ENCODE measurements at places on chromosomes 16 and 17.
A peak's percentile ranks its signal among the peaks of the same experiment; 100 is the strongest.

DNA sequence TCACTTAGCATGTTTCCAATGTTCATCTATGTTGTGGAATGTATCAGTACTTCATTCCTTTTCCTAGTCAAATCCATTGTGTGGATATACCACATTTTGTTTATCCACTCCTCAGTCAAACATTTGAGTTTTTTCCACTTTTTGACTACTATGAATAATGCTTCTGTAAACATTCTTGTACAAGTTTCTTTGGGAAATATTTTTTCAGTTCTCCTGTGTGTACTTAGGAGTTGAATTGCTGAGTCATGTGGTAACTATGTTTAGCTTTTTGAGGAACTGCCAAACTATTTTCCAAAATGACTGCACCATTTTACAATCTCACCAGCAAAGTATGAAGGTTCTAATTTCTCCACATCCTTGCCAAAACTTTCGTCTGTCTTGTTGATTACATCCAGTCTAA is 223.7 kb upstream of the AXIN2 start:
- DNase-seq: peak; percentile 94

GRCh38 chr17:64491034-64491860 is 5.6 kb downstream of the POLG2 start:
- peak; percentile 53 for DNase-seq

- no peak for DNase-seq
These were observed 258.2 kb upstream of the PMFBP1 start for GRCh38 chr16:72430121-72430520.

GRCh38 chr17:79024901-79025737 is 1.1 kb downstream of the C1QTNF1 start:
- no peak for DNase-seq

- DNase-seq: no peak
These were observed 6.2 kb downstream of the SLC13A5 start for GRCh38 chr17:6706996-6707395.

GRCh38 chr17:56978441-56979090 is 635 bp downstream of the SCPEP1 start:
- no peak for DNase-seq

DNA sequence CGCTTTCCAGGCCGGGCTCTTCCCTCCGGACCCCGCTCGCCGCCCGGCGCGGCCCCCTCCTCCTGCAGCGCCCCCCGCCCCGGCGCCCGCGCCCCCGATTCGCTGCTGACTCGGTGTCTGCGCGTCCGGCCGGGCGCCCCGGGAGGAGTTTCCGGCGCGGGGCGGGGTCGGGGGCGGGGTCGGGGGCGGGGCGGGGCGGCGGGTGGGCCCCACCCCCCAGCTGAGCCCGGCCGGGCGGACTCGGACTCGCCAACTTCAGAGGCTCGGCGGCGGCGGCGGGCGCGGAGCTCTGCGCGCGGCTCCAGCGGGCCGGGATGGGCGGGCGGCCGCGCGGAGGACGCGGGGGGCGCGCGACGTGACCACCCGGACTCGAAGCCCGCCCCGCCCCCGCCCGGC is at the start of gene METRNL:
TSS of gene METRNL (plus strand) at position 258 of the 396 bp plus-strand sequence. CDS start 207 bp downstream, outside the sequence.
- DNase-seq: peak; percentile 51

DNA sequence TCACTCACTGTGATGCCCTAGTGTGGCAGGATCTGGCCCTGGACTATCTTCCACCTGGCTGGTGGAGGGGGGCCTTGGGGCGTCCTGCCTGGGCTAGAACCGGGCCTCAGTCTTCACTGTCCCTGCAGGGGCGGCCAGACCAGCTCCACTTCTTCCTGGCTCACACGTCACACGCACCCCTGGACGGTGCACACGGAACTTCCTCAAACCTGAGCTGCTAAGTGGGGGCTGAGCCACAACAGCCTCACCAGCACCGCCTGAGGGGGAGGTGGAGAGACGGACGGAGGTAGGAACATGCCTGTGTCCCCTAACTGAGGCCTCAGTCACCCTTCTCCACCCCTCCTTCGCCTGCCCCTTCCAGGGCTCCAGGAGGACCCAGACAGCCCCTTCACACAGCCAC is 36.6 kb downstream of the TIMM22 start:
- DNase-seq: no peak

- DNase-seq: no peak
These were observed 20.7 kb upstream of the MYLK3 start for GRCh38 chr16:46768809-46769208.

DNA sequence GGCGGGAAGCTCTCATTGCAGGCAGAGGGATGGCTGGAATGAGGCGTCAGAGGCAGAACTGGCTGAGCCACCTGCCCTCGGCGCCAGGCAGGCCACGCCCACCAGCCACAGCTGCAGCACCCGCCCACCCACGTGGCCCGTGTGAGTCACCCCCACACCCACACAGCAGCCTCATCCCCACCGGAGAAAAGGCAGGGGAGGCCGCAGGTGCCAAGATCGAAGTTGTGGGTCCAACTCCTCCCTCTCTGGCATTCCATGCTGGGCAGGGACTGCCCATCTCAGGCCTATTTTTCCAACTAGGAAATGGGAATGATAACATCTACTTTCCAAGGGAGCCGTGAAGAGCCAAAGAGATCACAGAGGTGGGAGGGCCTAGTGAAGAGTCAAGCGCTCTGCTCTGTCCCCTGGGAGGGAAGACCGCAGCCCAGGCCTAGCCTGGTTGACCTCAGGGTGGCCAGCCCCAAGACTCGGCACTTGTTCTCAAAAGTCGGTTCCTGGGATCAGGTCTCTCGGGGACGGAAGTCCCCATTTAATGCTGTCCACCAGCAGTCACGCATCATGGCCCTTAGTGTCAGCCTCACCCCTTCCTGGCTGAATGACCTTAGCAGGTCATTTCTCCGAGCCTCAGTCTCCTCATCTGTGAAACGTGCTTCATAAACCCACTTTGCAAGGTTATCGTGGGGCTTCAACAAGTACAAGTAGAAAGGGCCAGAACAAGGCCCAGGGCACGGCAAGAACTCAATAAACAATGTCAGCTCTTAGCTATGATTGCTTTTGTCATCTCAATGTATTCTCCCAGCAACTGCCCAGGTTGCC is at the start of gene TRPV3:
TSS of gene TRPV3 (minus strand) at position 45 of the 816 bp plus-strand sequence. CDS start 2,962 bp downstream, outside the sequence.
- no peak for DNase-seq

DNA sequence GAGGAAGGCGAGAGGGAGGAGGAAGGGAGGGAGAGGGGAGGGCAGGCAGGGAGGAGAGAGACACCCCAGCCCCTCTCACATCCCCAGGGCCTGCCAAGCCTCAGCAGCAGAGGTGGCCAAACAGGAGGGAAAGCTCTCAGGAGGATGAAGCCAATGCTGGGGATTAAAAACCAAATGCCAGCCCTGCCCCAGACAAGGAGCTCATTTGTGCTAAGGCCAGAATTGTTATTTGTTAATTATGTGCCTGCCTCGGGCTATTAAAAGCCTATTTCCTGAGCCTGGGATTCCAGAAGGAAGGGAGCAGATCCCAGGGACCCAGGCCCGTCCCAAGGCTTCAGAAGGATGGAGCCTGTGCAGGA is 27.9 kb upstream of the GINS2 start:
- DNase-seq: no peak

DNA sequence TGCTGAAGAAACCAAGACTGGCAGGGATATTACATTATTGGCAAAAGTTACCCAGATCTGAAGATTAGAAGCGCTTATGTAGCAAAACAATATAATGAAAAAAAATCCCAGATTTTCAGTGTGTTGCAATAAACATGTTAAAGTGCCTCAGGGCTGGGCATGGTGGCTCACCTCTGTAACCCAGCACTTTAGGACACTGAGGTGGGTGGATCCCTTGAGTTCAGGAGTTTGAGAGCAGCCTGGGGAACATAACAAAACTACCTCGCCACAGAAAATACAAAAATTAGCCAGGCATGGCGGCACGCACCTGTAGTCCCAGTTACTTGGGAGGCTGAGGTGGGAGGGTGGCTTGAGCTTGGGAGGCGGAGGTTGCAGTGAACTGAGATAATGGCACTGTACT is 6.8 kb downstream of the ZNF207 start:
- DNase-seq: no peak

GRCh38 chr16:23401139-23401538 is 51.9 kb downstream of the COG7 start:
- DNase-seq: no peak

DNA sequence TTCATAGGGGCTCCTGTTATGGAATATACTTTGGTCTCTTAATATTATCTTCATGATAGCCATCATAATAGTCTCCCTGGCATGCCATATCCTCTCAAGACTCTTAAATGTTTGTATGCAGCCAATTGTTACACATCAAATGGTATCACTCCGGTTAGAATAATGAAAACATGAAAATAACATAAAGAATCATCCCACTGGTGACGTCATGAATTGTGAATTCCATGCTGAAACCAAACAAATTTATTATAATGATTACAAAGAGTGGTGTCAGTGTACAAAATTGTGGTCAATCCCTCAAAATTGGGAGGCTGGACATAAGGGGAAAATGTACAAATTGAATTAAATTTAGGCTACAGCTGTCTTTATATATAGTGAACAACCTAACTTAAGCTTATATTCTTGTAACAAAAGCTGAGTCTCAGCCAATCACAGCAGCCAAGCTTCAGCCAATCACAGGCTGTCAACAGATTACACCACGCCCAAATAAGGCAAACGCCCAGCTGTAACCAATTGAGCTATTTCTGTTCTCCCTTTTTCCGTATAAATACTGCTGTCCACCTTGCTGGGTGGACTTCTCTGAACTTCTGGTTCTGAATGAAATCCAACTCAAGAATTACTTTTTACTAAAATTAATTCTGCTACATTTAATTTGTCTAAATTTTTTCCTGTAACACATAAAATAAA is 156.1 kb downstream of the CHD9NB start:
- DNase-seq: no peak

GRCh38 chr16:68744744-68745280 is 7.7 kb downstream of the CDH1 start:
- no peak for DNase-seq

DNA sequence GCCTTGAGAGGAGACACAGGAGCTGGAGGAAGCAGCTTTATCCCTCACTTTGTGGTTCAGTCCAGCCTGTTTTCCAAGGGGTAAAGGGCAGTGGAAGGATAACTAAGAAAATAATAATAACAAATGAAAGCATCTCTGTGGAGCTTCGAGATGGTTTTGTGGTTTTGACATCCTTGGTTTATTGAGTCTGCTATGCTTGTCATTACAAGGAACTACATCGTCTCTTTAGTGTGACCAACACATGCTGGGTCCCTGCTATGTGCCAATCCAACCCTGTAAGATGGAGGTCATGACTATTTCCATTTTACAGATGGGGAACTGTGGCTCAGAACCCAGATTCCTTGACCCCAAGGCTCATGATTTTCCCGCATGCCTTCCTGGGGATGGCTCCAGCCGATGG is 124.8 kb downstream of the MRM1 start:
- no peak for DNase-seq

DNA sequence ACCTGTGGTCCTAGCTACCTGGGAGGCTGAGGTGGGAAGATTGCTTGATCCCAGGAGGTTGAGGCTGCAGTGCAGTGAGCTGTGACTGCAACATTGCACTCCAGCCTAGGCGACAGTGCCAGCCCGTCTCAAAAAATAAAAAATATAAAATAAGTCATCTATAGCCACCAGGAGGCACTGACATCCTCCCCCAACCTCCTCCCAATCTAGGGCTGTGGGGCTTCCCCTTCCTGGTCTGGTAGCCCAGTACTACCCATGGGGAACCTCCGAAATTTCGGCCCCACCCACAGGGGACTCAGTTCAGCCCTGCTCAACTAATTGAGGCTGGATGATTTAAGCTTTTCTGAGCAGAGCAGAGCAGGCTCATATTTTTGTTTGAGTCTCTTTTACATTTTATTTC is 3.2 kb downstream of the ZSCAN10 start:
- DNase-seq: no peak

DNA sequence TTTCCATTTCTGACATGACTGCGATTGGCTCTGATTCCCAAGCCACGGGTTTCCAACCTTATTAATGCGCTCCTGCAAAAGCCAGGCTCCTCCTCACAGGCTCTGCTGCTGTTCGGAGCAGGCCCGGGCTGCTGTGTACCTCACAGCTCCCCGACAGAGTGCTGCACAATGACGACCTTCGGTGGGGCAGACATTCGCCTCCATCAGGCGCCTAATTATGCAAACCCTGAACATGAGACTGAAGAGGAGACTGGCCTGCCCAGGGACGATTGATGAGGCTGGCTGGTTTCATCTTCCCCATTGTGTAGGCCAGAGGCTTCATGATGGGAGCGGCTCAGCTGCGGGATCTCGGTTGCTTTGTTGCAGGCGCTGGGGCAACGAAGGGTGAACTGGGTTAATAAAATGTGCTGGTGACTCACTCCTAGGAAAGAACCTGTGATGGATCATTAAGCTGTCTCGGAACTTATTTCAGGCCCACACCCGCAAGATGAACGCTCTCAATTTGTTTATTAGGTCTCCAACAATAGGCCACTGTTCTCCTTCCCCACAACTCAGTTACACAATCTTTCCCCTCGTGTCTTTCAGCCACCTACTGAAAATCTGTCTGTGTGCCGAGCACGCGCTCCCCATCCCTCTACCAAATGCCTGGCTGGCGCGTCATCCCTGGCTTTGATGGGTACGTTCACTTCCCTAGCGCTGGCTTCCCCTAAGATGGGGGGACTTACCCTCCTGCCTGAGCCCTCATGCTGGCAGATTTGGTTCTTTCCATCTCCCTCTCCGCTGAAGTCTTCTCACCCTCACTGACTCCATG is 27.2 kb upstream of the TOB1 start:
- peak; percentile 52 for DNase-seq

- peak; percentile 67 for DNase-seq
These were observed 20.6 kb upstream of the PIK3R6 start for GRCh38 chr17:8887834-8888703.

GRCh38 chr16:66751053-66751302 is 431 bp downstream of the DYNC1LI2 start:
- DNase-seq: no peak

DNA sequence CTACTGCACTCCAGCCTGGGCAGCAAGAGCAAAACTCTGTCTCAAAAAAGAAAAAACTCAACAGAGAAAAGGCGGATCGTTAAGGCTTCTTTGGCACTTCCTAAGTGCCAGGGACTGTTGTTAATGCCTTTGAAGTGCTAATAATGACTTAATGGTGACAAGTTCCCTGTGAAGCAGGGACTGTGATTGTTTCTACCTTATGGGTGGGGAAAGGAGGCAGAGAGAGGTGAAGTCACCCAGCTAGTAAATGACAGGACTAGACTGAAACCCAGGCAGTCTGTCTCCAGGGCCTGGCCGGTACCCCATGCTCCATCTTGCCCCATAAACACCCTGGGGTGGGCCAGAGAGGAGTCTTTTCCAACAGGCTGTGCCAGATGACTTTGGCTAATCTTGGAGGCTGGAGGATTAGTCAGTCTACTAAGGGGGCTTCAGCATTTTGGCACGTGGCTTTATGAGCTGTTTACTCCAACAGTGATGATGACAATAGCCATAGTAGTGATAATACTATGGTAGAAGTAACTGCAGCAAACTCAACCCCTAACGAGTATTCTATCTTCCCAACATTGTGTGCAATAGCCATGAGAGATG is 26.9 kb downstream of the ABCC1 start:
- DNase-seq: no peak

- DNase-seq: no peak
These were observed 868 bp downstream of the FAM20A start for GRCh38 chr17:68600067-68600930.

DNA sequence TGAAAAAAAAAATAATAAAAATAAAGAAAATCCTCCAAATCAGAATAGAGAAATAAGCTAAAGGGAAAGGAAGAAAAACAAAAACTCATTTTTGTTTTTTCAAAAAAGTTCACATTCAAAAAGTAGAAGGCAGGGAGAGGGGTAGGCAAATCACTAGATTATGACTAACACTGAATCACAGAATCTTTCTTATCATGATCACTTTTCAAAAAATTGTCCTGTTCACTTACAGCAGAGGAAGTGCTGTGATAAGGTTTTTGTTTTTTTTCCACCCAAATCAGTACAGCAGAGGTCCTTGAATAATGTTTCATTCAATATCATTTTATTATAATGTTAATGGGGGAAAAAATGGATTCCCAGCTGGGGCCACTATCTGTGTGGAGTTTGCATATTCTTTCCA is 106.4 kb downstream of the CA4 start:
- no peak for DNase-seq
